AG04449 (cell line): ENCODE measurements at places on chromosomes 4 and X.

GRCh38 chr4:153217440-153217839, 13.2 kb downstream of the TRIM2 start:
- DNase-seq: no peak

- DNase-seq: no peak
Measured at GRCh38 chr4:81442484-81443085, 29.1 kb downstream of the RASGEF1B start.

- DNase-seq: no peak
Measured at GRCh38 chr4:110122201-110122600, 76.2 kb downstream of the ELOVL6 start.

GRCh38 chrX:83508006-83508405, at the start of gene POU3F4:
TSS of gene POU3F4 (plus strand) at chrX:83508290. CDS start at chrX:83508325, 35 bp downstream.
- DNase-seq: no peak

- no peak for DNase-seq
Measured at GRCh38 chrX:38438321-38438720, 85.9 kb downstream of the OTC start.

DNA sequence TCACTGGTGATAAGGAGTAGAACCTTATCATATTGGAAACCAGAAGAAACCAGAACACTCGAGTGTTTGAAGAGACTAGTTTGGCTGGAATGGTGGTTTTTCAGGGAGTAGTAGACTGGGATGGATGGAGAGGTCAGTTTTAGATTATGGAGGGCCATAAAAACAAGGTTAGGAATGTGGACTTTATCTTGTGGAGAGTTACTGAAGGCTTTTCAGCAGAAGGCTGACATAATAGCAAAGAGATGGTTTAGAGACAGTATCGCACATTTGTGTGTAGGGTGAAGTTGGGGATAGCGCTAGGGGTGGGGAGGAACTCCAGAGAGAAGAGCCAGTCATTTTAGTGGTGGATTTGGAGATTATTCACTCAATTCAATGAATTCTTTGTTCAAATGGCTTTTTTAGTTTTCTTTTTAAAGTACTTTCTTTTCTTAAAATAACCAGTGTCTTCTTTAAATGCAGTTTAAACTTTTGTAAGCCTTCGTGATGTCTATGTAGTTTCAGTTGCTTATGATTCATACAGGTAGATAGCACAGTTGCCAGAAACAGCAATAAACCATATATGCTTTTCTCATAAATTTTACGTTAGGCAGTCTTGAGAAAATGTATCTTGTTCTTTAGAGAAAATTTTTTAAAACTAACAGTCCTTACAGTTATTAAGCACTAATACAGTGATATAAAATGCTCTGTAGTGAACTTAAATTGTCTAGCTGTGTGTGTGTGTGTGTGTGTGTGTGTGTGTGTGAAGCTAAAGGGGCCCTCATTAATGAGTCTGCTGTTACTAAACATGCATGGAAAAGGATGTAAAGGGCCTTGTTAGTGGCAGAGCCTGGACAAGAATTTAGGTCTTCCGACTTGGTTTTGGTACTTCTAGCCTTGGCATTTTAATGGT, 3.8 kb downstream of the ARHGAP10 start:
- no peak for DNase-seq

DNA sequence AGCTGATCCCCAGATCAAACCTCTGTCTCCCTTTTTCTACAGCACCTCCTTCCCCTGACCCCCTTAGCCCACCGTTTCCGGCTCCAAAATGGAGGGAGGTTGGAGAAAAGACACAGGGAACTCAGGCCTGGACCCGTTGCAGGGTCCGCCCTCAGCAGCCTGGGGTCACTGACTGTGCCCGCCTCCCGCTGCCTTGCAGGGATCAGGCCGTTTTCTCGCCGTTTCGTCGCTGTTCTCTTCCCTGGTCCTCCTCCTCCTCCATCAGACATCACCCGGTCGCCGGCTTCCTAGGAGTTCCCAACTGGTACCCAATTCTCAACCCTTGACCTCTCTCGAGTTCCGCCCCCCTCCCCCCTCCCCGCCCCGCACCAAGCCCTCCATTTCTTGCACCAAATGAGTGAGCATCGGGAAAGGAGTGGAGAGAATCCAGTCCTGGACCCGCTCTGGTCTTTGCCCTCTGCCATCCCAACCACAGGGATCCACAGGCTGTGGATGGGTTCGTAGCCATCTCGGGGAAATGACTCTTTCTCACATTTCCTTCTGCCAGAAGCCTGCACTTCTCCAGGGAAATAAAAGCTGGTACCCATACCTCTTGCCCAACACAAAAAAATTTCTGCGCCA, 493 bp downstream of the TCEAL5 start:
- no peak for DNase-seq

DNA sequence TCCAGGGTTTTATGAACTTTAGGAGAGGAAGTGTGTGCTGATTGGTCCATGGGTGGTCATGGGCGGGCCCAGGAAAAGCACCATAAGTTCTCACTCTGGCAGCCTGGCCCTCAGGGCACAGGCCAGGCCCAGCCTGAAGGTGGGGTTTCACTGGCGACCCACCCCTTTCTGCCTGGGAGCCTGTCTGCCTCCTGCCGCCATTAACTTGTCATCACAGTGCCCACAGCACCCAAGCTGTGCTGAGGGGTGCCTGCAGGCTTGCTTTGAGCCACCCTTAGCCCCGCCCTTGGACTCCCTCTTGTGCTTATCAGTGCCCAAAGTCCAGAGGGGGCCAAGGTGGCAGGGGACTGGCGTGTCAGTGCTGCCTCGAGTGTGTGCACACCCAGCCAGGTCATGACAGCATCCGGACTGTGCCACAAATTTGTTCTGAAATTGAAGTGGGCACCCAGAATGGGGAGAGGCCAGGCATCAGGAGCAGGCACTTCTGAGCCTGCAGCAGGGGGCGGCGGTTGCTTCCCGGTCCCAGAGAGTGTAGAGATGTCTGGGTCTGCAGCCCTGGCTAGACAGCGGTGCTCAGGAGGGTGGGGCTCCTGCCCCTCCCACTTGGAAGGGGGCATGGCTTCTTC, 455.6 kb downstream of the TMA16 start:
- no peak for DNase-seq

- DNase-seq: no peak
Measured at GRCh38 chr4:47413521-47413920, 50.0 kb downstream of the COMMD8 start.

GRCh38 chr4:108902769-108903168, 139.9 kb upstream of the ETNPPL start:
- DNase-seq: no peak

DNA sequence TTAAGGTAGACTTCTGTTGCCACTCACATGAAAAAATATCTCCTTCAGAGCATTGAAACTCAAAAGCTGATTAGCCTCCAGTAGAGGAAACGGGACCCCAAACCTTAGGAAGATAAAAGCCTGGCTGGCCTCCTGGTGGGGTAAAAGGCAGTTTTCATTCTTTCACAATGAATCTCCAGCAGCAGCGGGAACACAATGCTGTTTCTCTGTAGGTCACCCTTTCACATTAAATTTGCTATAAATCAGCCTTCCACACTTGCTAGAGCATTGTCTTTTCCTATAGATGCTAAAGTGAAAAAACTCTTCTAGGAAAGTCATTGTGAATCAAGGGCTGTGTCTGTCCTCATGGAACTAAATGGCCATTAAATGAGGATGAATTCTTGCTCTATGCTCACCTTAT, 207.3 kb upstream of the MAGEB2 start:
- DNase-seq: no peak

DNA sequence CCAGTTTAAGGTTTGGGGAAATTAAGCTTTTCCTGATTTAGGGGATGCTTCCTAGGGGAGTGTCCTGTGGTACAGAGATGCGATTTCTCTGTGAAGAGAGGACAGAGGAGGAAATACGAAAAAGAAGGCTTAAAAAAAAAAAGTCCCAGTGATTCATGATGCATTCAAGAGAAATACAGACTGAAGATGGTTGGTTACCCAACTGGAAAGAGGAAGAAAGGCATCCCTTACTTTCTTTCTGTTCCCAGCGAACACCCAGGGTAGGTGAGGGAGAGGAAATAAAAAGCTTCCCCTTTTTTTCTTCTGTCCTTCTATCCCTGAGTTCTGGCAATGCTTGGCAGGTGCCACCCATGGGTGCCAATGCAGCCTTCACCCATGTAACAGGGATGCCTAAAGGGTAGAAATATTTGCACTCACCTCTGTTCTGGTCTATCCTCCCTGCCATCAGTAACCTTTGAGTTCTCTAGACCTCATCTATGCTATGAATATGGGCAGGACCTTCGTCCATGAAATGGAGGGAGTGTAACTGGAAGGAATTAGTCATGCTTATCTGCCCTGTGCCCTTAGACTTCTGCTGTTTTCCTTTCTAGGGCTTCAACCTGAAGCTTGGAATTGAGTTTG, 230.1 kb upstream of the GALNTL6 start:
- no peak for DNase-seq

- no peak for DNase-seq
Measured at GRCh38 chr4:20376070-20376469, 124.4 kb downstream of the SLIT2 start.

- DNase-seq: no peak
Measured at GRCh38 chr4:122476745-122477144, 20.2 kb upstream of the IL2 start.

DNA sequence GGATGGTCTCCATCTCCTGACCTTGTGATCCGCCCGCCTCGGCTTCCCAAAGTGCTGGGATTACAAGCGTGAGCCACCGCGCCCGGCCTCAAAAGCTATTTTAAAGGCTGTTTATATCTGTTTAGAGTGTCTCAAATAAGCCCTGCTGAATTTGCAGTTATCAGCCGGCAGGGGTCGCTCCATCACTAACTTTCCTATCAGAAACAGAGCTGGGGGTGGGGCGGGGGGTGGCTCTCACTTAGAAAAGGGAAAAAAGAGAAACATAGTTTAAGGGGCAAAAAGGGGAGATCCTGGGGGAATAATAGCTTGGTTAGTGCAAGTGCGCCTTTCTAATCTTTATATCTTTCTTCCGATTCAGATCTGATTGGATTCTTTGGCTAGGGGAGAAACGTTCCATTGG, 450.7 kb downstream of the UBE2NL start:
- DNase-seq: no peak

GRCh38 chr4:21205821-21206531, 505.7 kb downstream of the PACRGL start:
- DNase-seq: no peak

DNA sequence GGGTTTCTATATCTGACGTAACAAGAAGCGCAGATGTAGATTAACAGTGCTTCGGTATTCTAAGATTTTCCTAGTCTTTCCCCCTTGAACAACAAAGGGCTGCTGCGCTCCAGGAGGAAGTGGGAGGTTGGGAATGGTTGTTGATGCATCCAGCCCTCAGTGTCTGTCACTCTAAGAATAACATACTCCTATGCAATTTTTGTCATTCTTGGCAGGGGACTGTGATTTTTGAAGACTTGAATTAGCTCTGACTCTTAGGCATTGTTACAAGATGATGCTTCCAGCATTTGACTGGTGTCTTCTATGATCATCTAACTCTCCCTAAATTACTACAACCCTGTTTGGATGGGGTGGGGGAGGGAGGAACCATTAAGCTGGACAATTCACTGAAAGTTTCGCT, 394.2 kb downstream of the ARHGAP24 start:
- no peak for DNase-seq

DNA sequence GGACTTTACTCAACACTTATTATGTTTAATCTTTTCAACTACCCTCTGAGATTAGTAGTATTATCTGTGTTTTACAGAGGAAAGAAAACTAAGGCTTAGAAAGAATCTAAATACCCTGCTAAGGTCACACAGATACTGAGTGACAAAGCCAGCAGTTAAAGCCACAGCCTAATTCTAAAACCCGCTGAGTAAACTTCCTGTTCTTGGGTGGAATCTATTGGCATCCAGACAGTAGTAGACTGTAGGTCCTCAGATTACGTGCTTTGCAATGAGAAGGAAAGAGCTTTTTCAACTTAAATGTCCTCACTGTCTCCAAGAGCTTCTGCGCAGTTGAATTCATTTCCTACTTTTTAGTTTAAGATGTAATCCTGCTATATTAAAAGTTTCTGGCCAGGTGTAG, 126.0 kb downstream of the TENM3 start:
- peak; percentile 16 for DNase-seq

DNA sequence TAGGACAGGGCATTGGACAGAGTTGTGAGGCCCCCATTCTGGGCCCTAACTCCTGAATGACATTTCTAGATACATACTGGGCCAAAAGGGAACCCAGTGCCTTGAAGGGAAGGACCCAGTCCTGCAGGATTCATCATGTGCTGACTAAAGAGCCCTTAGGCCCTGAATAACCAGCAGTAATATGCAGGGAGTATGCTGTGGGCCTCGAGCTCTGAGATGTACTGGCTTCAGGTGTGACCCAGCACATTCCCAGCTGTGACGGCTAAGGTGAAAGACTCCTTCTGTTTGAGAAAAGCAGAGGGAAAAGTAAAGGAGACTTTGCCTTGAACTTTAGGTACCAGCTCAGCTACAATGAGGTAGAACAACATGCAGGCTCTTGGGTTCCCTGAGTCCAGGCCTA, 138.2 kb upstream of the HUWE1 start:
- no peak for DNase-seq

DNA sequence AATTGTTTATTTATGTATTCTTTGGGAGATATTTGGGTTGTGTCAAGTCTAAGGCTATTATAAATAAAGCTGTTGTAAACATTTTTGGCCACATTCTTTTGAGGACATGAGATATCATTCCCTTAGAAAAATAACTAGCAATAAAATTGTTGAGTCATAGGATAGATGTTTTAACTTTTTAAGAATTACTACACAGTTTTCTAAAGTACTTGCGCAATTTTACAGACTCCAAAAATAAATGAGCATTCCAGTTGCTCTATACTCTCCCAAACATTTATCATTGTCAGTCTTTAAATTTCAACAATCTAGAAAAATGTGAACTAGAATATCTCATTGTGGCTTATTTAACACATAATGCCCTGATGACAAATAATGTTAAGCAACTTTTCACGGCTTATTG, 189.1 kb upstream of the ADGRL3 start:
- no peak for DNase-seq

DNA sequence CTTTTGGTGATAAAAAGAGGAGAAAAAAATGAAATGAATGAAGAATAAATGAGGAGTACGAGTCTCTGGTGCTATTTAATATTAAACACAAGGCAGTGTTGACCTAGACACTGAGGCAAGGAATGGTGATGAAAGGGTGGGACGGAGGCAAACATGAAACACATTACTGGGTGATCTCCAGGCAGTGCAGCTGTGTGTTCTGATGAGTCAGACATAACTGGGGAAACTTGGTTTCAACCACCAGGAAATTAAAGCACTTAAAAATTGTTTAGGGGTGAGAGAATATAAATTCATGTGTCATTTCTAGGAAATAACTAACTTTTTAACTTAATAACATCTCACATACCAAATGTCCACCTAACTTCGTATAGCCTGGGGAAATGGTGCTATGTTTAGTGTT, 19.7 kb upstream of the CXCL6 start:
- peak; percentile 26 for DNase-seq

- no peak for DNase-seq
Measured at GRCh38 chr4:11194431-11194830, 234.3 kb downstream of the HS3ST1 start.

- no peak for DNase-seq
Measured at GRCh38 chr4:174423257-174423944, 98.9 kb downstream of the HPGD start.

GRCh38 chr4:42512226-42512625, 114.9 kb downstream of the SHISA3 start:
- no peak for DNase-seq
